ENCODE measurements at places on chromosomes 16 and 17. TPM values are rescaled to one million over a fixed set of nuclear protein-coding genes. Genes with fewer than 3 reads are reported as not detected.

DNA sequence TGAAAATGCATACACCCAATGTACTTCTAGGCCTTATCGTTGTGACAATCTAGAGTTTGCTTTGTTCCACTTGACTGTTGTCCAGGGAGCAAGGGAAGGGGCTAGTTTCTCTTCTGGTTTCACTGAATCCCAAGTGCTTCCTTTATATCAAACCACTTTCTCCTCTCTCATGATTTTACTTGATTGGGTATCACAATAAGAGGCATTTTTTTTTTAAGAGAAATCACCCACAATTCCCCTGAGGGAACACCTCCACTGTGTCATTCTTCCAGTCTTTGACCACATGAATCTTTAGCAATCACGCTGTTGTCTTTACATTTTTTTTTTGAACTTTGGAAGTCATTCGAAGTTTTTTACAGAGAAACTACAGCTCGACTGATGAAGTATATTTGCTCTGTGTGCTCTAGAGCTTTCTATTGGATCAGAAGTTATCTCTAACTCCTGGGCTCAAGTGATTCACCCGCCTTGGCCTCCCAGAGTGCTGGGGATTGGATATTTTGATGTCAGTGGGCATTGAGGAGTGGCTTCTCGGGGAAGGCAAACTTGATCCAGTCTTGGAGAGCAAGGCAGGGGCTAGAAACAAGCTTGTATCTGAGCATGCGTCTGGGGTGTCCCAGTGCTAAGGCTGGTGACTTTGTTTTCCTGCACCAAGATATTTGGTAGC is 3.0 kb downstream of the CDH1 start:
- peaks cover 22% of the 10 kb centered on the region for H3K4me1 ChIP-seq
- H3K4me3 ChIP-seq = no peak overlapping the region
- DNase-seq = peak; percentile 54
- peaks cover 10% of the 10 kb centered on the region for H3K27me3 ChIP-seq

DNA sequence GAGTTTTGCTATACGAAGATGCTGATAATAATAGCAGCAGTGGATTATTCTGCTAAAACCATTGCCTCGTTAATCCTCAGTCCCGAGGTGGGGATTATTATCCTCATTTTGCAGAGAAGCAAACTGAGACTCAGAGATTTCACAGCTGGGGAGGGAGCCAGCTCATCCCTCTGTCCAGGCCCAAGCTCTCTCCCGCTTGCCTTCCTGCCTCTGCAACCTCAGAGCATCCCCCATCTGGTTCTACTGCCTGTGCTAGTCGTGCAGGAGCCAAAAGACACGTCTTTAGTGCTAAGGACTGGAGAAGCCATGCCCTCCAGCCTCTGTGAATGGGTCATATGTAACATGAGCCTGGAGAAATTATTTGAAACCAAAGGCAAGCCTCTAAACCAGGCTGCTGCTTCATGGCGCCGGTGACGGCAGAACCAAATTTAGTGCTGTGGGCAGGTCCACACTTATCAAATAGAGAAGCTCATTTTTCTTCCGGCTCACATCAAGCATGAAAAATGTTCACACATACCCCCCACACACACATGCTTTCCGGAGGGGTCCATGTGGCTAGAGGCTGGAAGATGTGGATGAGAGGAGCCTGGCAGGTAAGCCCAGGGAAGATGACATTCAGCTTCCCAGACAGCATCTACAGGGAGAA is 13.5 kb downstream of the MAPT start:
- peaks cover 11% of the 10 kb centered on the region for H3K27me3 ChIP-seq
- no peak for DNase-seq
- peaks cover 3% of the 10 kb centered on the region for H3K4me1 ChIP-seq
- H3K27ac ChIP-seq = no peak overlapping the region

- no peaks in the 10 kb centered on the region for H3K4me1 ChIP-seq
- no peaks in the 10 kb centered on the region for H3K36me3 ChIP-seq
- no peaks in the 10 kb centered on the region for H3K27me3 ChIP-seq
- H3K27ac ChIP-seq = peak overlapping the region; percentile 85
- no peak for DNase-seq
Observed at GRCh38 chr16:68257906-68258800, 6.2 kb upstream of the SLC7A6 start.

DNA sequence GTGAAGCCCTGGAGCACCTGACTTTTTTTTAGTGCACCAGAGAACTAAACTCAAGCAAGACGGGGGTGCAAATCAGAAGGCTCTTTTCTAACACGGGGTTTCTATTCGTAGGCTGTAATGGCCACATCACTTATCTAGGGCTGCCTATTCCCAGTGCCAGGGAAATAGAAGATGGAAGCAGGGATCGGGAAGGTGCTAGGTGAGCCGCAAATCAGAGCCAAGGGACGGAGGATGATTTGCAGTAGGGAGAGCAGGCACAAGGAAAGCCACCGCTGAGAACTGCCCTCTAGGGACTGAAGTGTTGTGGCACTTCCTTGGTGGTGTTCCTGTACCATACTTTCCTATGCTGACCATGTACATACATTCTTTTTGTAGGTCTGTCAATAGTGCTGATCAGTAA is 7.8 kb upstream of the SLC46A1 start:
- no peak for DNase-seq
- H3K27ac ChIP-seq = no peak overlapping the region
- no peaks in the 10 kb centered on the region for H3K4me1 ChIP-seq
- H3K27me3 ChIP-seq = peaks cover 3% of the 10 kb centered on the region

GRCh38 chr16:24634919-24635318 is 94.5 kb upstream of the TNRC6A start:
- H3K27ac ChIP-seq = no peak overlapping the region
- no peaks in the 10 kb centered on the region for H3K36me3 ChIP-seq
- no peaks in the 10 kb centered on the region for H3K27me3 ChIP-seq
- peaks cover 15% of the 10 kb centered on the region for H3K4me1 ChIP-seq

DNA sequence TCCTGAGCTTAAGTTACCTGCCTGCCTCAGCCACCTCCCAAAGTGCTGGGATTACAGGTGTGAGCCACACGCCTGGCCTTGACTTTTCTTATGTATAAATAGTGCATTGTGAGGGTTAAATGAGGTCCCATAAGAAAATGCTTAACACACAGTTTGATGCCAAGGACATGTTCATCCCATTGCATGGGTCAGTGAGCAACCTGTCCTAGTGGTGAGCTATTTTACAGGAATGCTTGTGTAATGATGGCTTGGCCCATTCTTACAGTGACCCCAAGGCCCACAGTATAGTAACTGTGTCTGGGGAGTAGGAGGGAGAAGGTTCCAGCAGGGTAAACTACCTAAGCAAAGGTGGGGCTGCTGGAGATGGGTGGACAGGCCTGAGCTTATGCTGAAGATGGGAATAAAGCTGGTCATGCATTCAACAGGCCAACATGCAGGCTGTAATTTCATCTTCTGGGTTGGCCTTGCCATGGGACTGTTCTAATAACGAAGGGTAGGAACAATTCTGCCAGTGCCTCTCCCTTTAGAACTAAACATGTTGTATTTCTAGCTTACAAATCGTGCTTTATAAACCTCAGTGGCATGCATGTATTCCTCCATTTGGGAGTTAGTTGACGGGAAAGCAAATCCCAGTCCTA is 6.2 kb downstream of the ACSF2 start:
- H3K27me3 ChIP-seq = no peaks in the 10 kb centered on the region
- peaks cover 14% of the 10 kb centered on the region for H3K4me1 ChIP-seq

DNA sequence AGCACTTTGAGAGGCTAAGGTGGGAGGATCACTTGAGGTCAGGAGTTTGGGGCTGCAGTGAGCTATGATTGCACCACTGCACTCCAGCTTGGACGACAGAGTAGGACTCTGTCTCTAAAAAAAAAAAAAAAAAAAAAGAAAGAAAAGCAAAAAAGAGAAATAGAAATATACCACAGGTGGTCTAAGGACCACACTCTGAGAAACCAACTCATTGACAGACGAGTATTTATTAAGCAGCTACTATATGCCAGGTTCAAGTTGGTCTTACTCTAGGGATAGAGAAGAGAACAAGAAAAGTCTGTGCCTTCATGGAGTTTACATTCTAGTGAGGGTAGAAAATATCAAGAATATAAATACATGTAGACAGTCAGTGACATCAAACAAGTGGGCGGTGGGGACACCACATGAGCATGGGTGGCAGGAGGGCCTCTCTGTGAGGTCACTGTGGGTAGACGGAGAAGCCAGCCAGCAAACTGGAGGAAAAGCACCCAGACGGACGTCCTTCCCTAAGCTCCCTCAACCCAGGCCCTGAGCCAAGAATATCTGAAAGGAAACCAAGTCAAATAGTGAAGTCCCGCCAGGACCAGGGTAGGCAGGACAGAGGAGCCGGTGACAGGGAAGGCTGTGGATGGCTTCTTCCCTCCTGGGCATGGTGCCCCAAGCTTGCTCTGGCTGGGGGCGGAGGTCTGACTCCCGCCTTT is 4.7 kb downstream of the CDIPT start:
- H3K4me1 ChIP-seq = no peaks in the 10 kb centered on the region
- no peaks in the 10 kb centered on the region for H3K27me3 ChIP-seq
- DNase-seq = no peak
- no peak overlapping the region for H3K4me3 ChIP-seq
- peaks cover 17% of the 10 kb centered on the region for H3K36me3 ChIP-seq
- H3K27ac ChIP-seq = no peak overlapping the region

DNA sequence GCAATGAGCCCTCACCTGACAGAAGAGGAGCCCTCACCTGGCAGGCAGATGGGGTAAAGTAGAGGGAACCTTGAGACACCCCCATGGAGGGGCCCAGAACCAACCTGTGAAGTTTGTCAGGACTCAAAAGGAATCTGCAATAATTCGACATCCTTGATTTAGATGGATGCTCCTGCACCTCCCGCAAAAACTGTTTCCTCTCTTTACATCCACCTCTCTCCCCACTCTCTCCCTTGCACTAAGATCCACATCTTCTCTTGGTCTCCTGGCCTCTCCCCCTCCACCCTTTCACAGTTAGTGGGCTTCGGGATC is 34.9 kb upstream of the RBFOX3 start:
- DNase-seq = no peak
- H3K36me3 ChIP-seq = no peaks in the 10 kb centered on the region
- H3K27me3 ChIP-seq = no peaks in the 10 kb centered on the region
- no peak overlapping the region for H3K27ac ChIP-seq
- H3K4me1 ChIP-seq = no peaks in the 10 kb centered on the region

DNA sequence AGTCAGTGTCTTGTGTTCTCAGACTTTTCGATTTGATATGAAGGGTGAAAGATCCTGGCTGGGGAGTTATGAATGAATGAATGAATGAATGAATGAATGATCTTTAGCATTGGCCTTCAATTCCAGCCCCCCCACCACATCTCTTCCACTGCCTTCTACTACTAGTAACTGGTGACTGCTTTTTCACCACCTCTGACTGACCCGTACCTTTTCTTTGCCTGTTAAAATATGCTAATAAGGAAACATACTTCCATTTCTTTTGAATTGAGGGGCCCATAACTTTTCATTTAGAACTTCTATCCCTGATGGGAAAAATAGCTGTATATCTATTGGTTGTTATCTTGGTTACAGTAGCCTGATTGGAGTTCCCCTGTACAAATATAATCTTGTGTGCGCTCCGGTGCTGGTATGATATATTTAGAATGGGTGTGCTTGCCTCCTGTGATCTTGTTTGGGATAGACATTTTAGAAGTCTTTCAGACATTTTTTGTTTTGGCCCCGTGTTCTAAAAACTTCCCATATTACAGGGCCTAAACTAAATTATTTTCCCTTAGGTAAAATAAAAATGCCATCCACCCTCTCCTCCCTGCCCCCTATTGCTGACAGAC is 3.4 kb downstream of the LYRM1 start:
- peak overlapping the region; percentile 66 for H3K27ac ChIP-seq
- no peak for DNase-seq
- H3K4me1 ChIP-seq = peaks cover 22% of the 10 kb centered on the region

GRCh38 chr16:19213885-19214284 is 45.8 kb downstream of the SYT17 start:
- H3K4me1 ChIP-seq = no peaks in the 10 kb centered on the region
- H3K27ac ChIP-seq = no peak overlapping the region

GRCh38 chr17:8420041-8420934 is 15.4 kb upstream of the NDEL1 start:
- peaks cover 6% of the 10 kb centered on the region for H3K4me1 ChIP-seq
- no peaks in the 10 kb centered on the region for H3K36me3 ChIP-seq
- H3K27ac ChIP-seq = peak overlapping the region; percentile 16
- H3K27me3 ChIP-seq = peaks cover 12% of the 10 kb centered on the region

- peaks cover 28% of the 10 kb centered on the region for H3K36me3 ChIP-seq
- peaks cover 10% of the 10 kb centered on the region for H3K4me1 ChIP-seq
- H3K27me3 ChIP-seq = no peaks in the 10 kb centered on the region
- H3K27ac ChIP-seq = peak overlapping the region; percentile 61
- DNase-seq = peak; percentile 47
Observed at GRCh38 chr16:31113121-31114120, 4.0 kb upstream of the KAT8 start.

Gene HAPSTR1
- total RNA-seq = 62.7 TPM

Gene ITGA2B
- total RNA-seq = 9.2 TPM

Gene TLCD1
- 3.8 TPM for total RNA-seq

Gene FADS6
- not detected for total RNA-seq

Gene ALOX15B
- total RNA-seq = 135 TPM

Gene HOXB13
- not detected for total RNA-seq

Data from lung (tissue), 17 donors.